ENCODE measurements at places on chromosomes 2 and 18.

DNA sequence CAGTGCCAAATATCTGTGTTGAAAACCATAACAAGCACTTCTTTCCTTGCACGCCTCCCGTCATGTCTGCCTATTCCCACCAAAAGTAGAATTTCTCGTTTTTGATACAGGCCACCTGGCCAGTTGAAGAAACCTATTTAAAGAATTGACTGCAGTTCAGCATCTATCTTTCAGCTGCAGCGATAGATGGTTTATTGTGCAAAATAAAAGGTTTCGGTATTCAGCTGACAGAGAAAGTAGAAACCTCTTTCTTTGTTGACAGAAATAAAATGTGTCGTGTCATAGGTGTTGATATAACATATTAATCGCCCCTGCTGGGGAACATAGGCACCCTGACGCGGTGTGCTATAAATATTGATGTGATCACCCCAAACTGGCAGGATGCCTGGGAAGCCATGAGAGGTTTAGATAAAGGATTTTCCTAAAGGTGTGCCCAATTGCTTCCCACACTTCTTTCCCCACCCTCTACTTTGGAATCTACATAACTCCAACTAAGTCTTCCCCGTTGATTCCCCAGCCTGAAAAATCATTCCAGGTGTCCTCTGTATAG is 570.4 kb downstream of the CCDC85A start:
- DNase-seq: no peak

DNA sequence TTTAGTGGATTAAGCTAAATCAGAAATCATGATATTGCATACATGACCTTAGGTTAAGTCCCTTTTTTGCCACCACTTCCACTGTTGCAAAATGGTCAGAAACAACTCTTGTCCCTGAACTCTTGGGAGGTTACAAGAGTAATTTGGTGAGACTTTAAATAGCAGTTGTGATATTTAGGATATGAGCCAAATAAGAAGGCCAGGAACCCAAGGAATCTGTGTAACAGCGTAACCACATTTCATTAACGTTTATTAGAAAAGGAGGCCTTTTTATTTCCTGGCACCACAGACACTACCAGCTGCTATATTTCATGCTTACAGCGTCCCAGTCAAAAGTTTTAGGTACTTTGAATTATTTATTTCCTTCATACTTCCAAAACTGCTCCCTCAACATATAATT is 268.0 kb downstream of the GPD2 start:
- DNase-seq: no peak

DNA sequence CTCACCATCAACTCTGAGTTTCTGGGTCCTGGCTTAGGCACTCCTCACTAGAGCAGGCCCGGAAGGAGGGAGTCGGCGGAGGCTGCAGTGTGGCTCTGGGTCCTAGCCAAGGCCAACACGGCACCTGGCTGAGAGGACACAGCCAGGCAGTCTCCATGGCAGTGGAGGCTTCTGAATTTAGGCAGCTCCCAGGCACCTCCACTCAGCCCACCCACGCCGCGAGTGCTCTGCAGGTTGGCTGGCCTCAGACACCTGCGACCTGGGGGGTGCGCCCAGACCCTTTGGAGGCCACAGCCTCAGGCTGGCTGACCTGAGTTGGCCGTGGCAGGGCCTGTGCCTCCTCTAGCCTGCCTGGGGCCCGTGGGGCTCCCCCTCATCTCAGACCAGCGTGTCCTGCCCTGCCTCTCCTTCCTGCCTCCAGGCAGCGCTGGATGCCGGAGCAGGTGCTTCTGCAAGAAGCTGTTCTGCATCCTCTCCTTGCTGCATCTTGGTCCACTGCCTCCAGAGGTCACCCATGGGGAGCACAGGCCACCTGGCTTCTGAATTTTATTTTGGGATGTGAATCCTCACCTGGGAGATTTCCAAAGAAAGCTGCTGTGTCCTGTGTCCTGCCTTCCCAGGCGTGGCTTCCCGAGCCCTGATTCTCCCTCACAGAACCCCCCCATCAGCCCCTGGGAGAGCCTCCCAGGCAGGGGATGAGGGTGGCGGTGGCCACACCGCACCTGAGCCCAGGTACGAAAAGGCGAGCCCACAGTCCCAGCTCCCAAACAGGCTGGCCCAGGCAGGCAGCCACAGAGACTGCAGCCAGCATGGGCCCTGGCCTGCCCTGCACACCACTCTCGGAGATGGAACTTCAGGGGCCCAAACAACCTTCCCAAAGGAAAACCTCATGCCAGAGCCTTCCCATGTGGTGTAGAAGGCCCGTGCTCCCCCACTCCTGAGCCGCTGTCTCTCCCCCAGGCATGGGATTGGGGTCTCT is 23.4 kb downstream of the AQP12A start:
- DNase-seq: no peak

GRCh38 chr2:216370961-216371712 is 1.1 kb downstream of the MARCHF4 start:
- DNase-seq: no peak

DNA sequence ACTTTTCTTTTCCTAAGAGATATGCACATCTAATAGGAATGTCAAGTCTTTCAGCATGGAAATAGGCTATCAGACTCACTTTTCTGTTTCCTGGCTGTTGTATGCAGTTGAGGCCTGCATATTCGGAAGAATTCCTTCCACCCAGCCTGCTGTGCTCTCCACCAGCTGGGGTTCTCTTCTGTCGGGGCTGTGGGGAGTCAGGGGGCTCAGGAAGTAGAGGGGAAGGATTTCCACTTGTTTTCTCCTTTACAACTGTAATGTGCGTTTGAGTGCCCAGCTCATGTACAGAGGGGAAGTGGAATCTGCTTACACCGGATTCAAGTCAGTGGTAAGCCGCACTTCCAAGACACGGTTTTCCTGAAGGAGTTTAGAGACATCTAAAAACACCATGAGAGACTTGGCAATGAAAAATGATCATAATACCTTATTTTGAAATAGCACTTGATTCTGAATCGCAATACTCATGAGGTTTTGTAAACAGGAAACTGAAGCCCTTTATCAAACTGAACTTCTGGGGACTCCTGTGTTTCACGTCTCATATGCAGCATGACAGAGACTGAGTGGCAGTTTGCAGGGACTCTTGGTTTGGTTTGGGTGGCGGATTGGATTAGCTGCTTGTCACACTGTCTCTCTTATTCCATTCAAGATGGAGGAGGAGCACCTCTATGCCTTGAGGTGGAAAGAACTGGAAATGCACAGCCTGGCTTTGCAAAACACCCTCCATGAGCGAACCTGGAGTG is 90.4 kb downstream of the MTCL1 start:
- DNase-seq: no peak

GRCh38 chr2:119862127-119862889 is 102.6 kb downstream of the PTPN4 start:
- no peak for DNase-seq

DNA sequence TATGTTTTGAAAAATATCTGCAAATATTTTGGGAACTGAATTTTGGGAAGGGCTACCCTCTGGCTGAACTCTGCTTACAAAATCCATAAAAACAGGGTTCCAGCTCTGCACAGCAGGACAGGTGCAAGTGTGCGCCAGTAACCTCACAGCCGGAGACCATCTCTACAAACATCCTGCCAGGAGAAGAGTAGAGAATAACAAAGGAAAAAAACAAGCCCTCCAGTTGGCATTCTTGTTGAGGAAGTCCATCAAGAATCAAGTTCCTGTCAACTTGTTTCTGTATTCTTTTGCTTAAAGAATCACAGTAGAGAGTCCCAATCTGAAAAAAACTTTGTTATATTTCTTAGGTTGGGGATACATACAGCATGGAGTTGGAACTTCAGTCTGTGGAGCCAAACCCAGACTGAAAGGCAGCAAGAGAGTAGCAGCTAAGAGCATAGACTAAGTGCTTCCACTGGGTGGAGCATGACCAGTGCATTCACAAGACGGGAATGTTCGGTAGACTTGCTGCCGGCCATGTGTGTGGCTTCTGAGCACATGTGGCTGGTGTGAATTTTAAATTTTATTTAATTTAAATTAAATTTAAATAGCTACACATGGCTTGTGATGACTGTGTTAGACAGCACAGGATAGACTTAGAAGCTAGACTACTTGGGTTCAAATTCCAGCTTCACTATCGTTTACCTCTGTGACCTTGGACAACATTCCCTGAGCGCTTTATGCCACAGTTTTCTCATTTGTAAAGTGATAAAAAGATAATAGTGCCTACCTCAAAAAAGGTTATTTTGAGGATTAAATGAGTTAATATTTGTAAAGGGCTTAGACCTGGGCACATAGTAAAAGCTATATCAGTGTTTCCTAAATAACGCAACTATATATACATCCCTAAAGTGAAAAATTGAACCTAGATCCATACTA is 41.9 kb downstream of the SPTBN1 start:
- no peak for DNase-seq

GRCh38 chr2:12269041-12269972 is 447.4 kb upstream of the TRIB2 start:
- no peak for DNase-seq

- no peak for DNase-seq
Measured at GRCh38 chr18:50218432-50219197, 23.7 kb upstream of the MYO5B start.

DNA sequence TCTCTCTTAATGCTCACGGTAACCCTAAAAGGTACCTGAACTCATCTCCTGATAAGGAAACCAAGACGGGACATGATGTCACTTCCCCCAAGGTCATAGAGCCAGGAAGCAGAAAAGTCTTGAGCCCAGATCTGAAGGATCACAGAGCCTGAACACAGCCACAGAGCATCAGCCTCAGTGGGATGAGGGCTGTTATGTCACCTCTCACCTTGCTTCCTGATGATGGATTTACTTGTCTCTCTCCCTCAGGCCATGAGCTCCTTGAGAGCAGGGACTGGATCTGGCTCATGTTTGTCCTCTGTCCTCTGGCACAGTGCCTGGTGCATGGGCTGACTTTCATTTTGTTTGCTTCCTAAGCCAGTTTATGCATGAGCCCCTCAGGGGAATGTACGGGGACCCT is 54.2 kb downstream of the SERTAD2 start:
- no peak for DNase-seq

- DNase-seq: no peak
Measured at GRCh38 chr2:16624436-16624780, 41.2 kb downstream of the CYRIA start.

- no peak for DNase-seq
Measured at GRCh38 chr18:51751901-51752300, 554.4 kb upstream of the MEX3C start.

- no peak for DNase-seq
Measured at GRCh38 chr2:20953146-20953824, 90.6 kb downstream of the APOB start.

DNA sequence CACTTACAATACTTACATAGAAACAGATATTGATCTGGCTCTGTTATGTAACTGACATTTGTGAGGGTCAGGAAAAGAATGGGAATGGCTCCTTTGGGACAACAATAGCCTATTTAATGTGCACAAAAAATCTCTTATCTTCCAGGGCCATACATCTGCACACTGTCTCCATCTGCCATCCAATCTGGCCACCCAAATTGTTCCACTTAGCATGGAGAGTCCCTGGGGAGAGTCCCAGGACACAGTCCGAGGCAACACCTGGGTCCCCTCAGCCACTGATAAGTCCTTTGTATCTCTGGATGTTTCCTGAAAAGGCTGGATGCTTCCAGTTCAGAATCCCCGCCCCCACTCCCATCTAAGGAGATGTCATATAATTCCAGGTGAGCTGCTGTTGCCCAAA is 274.2 kb upstream of the NCKAP5 start:
- no peak for DNase-seq

GRCh38 chr2:62293490-62294271 is 97.8 kb downstream of the B3GNT2 start:
- no peak for DNase-seq

DNA sequence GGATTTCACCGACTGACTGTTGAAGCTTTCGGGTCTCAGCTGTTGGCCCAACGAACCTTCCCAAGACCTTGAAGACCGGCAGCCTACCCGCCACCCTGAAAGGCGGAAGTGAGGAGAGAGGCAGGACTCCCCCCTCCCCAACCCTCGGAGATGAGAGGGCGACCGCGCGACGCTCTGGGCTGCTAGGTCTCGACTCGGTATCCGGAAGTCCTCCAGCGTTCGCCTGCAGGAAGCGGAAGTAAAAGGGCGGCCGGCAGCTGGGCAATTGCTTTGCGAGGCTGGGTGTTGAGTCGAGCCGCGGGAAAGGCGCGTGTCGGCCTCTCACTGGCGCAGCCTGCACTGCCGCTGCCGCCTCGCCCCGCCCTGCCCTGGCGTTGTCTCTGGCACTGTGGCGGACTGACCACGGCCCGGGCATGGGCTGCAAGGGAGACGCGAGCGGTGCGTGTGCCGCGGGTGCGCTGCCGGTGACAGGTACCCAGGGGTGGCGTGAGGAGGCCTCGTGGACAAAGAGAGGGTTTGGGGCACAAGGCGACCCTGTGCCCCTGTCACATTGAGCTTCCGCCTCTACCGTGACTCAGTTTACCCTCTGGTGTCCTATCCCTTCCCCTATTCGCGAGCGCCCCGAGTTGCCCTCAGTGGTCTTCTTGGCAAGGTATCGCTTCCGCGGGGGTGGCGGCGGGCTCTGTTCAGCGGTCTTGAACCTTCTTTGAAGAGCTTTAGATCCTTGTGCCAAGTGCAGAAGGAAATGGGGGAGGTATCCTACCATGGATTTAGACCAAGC is at the start of gene UGGT1:
UGGT1 (plus strand) TSS at position 256 of the 781 bp plus-strand sequence; CDS start at position 414, 158 bp downstream.
- peak; percentile 64 for DNase-seq

DNA sequence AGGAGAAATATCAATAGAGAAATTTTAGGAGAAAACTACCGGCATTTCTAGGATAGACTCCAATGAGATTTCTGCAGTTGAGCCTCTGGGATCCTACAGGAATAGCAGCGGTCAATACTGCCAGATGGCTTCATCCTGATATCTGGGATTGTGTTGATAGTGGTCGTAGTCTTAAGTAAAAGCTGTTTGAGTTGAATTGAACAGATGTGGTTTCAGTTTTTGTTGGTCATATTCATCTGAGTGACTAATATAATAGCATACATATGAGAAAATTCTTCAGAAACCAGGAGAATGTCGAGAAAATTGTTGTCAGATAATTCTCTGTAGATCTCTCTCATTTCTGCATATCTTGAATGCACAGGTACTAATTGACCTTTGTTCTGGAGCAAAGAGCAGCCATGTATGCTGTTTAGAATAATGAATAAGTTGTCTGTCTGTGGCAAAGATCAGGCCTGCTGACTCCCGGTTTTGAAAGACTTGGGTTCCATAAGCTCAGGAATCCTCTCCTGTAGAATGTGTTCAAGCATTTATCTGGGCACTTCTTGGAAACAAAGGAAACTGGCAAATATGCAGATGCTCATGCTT is 288.1 kb downstream of the TMX3 start:
- DNase-seq: no peak

- DNase-seq: no peak
Measured at GRCh38 chr2:681312-681711, 4.1 kb upstream of the TMEM18 start.

DNA sequence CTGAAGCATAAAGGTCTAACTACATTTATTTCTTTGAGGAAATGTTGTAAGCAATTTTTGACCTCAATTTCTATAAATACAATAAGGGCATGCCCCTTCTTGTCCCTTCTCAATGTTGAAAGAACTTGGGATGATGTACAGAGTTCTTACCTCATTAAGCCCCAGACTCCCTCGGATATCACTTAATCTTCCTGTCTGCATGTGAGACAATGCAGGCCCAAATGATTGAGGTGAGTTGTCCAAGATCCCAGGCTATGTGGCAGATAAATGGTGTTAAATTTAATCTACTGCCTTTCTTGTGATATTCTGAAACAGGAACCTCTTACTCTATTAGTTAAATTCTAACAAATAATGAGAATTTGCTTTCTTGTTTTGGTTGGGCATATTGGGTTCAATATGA is 1073.4 kb upstream of the GYPC start:
- no peak for DNase-seq

- DNase-seq: no peak
Measured at GRCh38 chr2:29368659-29369040, 253.4 kb downstream of the CLIP4 start.

GRCh38 chr18:32891130-32891529 is 118.3 kb upstream of the KLHL14 start:
- DNase-seq: no peak

Data from cerebellar nuclear complex (tissue), 1 donor.